ENCODE measurements at places on chromosomes 3 and 15.

DNA sequence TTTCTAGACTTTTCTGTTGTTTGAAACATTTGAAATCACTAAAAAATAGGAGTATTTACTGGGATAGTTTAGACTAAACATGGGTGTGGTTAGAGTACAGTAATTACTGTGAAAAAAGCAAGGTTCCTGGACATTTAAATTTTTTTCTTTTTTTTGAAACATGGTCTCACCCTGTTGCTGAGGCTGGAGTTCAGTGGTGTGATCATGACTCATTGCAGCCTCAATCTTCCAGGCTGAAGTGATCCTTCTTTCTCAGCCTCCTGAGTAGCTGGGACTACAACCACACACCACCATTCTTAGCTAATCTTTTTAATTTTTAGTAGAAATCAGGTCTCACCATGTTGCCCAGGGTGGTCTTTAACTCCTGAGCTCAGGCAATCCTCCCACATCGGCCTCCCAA lies 20.4 kb upstream of the CELF6 start:
- DNase-seq, result no peak

- peak; percentile 97 for DNase-seq
Measured at GRCh38 chr15:38648121-38648843, 83.7 kb upstream of the RASGRP1 start.

- DNase-seq, result no peak
Measured at GRCh38 chr15:59940928-59941327, 63.2 kb upstream of the FOXB1 start.

DNA sequence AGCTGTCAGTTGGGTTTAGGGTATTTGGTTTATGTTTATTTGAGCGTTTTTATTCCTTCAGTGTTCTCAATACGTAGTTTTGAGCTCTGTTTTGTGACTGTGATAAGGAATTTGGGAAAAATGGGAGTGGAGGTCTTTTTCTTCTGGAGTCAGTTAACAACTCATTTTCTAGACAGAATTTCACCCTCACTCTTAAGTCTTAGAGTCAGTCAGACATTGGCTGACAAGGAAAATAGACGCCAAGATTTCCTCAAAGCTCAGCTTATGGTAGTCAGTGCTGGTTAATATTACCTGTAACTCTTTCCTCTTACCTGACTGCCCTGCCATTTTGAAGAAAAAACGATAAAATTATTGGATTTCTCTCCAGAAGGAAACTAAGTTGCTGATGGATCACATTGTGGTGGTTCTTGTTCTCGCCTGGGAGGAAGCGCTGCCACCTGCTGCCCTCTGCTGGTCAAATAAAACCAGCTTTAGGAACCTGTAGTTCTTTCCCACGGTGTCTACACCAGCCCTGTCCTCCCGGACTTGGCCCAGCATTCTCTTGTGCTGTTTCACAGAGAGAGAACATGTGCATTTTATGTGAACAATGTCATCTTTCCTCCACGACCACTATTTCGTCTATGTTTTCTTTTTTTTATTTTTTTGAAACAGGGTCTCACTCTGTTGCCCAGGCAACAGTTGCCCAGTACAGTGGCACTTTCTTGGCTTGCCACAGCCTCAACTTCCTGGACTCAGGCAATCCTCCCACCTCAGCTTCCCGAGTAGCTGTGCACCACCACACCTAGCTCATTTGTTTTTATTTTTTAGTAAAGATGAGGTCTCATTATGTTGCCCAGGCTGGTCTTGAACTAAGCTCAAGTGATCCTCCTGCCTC lies 41.4 kb upstream of the UMPS start:
- peak; percentile 67 for DNase-seq

DNA sequence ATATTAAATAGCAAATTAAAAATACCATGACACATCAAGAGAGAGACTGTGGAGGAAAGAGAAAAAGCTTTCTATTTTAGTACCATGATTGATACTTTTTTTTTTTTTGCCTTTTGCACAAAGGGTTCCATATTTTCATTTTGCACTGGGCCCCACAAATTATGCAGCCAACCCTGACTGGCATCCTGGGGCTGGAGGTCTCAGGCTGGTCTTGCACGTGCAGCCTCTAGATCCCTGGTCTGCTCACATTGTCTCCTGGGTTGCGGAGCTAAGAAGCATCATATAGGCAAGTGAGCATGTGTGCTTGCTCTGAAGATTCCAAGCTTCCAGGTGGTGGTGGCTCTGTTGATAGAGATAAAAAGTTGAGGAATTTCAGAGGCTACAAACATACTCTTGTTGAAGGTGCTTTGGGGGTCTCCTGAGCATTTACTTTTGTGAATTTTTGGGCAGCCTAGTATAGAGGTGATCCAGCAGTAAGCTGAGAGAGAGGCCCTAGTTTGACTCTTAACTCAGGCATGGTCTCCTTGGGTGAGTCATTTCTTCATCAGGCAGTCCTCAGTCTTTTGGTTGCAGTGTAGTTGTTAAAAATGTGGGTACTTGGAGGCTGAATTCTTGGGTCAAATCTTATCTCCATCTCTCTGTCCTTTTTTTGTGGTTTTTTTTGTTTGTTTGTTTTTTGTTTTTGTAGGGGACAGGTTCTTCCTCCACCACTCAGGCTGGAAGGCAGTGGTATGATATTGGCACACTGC lies 31.3 kb downstream of the SMAD3 start:
- DNase-seq, result no peak

- peak; percentile 23 for DNase-seq
Measured at GRCh38 chr3:126134219-126134975, 46.0 kb downstream of the ALDH1L1 start.

- no peak for DNase-seq
Measured at GRCh38 chr3:12328132-12328836, 39.4 kb downstream of the PPARG start.

GRCh38 chr3:130379274-130379673 lies 33.8 kb downstream of the COL6A5 start:
- peak; percentile 28 for DNase-seq

- DNase-seq, result no peak
Measured at GRCh38 chr15:81013396-81013929, 12.7 kb downstream of the TLNRD1 start.

GRCh38 chr15:33440900-33441299 lies 130.1 kb downstream of the RYR3 start:
- no peak for DNase-seq

- no peak for DNase-seq
Measured at GRCh38 chr3:195446359-195446758, 3.5 kb upstream of the ACAP2 start.

- DNase-seq, result no peak
Measured at GRCh38 chr15:44069489-44069888, 125.6 kb downstream of the FRMD5 start.

- no peak for DNase-seq
Measured at GRCh38 chr3:188407158-188407880, 253.4 kb downstream of the LPP start.

DNA sequence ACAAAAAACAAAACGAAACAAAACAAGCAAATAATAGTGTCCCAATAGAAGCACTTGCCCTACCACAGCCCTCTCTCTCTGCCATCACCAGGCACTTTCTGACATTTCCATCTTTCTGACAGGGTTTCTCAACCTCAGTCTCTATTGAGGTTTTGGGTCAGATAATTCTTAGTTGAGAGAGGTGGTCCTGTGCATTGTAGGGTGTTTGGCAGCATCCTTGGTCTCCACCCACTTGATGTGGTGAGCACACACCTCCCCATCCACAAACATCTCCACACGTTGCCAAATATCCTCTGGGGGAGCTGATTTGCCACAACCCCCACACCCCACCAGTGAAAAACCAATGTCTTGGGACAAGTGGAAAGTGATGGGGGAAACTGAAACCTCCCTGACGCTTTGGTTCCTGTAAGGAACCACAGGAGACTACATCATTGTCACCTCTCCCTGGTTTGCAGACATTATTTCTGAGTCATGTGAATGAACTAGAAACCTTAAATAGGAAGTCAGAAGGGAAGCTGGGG lies 733.7 kb upstream of the CFAP20DC start:
- no peak for DNase-seq
